ENCODE measurements at places on chromosomes 3 and 15.

DNA sequence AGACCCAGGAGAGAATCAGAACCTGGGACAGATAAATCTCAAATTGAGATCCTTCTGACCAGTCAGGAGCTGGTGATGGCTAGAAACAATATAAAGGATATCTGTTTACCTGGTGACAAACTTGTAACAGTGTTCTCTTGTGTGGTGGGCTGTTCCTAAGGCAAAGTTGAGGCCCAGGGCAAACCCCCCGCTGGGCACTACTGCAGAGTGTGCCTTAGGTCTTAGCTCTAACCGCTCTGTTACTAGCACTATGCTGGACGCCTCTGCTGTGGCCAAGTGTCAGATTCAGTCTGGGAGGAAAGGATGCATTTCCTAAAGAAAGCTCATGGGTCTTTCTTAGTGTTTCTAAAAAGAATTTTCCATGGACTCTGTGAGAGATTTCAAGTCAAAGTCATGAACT, 146.5 kb upstream of the MEIS2 start:
- no peak for DNase-seq

DNA sequence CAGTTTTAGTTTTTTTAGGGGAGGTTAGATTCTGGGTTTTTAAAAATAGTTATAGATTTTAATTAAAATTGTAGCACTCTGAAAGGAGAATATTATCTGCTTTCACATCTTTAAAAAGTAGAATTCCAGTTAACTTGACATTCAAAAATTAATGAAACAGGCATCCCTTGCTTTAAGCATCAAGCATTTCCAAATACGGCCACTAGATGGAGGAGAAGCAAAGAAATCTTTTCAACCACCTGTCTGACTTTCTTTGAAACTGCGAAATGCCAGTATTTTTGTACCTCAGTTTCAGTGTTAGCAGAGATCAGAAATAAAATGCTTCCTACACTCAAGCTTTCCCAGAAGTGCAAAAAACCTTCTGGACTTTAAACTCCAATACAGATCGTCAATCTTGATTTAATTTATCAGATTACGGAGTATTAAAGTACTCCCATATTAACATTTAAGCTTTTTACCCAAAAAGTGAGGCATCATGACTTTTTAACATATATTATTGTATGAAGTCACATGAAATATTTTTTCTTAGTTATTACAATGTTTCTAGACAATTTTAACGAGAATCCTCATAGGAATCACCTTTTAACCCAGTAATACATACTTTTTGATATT, 153.3 kb downstream of the P3H2 start:
- peak; percentile 8 for DNase-seq

- DNase-seq, result no peak
Measured at GRCh38 chr3:143309705-143310104, 190.1 kb downstream of the CHST2 start.

DNA sequence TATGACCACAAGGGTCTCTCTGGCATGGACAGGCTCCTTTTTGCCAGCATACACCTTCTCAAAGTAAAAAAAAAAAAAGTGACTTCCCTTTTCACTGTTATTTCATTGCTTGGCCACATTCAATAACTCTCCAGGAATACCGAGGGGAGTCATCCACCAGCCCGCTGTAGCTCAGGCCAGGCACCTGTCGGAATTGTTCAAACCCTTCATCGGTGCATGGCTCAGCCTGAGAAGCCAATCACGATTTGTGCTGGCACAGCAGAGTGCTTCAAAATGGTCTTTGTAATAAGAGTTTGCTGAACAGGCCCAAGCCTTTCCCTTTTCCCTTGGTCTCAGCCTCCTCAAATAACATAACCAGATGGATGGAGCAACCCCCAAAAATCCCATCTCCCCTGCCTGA, 145.4 kb downstream of the PDZRN3 start:
- DNase-seq, result no peak

- DNase-seq, result no peak
Measured at GRCh38 chr3:52831500-52832301, 1.2 kb upstream of the ITIH4 start.

- DNase-seq, result no peak
Measured at GRCh38 chr3:48835650-48836366, 11.9 kb downstream of the PRKAR2A start.

GRCh38 chr3:113005611-113006010, 14.8 kb downstream of the GTPBP8 start:
- DNase-seq, result peak; percentile 33

- DNase-seq, result no peak
Measured at GRCh38 chr15:76376029-76376428, 39.5 kb downstream of the ISL2 start.

GRCh38 chr15:29638781-29639180, 183.5 kb downstream of the TJP1 start:
- DNase-seq, result no peak

- DNase-seq, result no peak
Measured at GRCh38 chr3:60931452-60931851, 319.8 kb downstream of the FHIT start.

DNA sequence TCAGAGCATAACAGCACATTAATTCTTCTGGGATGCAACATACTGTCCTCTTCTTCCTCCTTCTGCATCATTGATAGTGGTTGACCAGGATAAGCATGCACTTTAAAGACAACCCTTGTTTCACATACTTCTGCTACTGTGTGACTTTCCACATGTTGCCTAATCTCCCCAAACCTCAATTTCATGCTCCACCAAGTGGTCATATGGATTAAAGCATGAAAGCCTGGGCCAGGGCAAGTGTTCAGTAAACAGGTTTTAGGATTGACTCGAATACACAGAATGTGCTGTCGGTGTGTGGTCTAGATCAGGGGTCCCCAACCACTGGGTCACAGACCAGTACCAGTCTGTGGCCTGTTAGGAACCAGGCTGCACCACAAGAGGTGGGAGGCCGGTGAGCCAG, 22.5 kb upstream of the BFSP2 start:
- no peak for DNase-seq

DNA sequence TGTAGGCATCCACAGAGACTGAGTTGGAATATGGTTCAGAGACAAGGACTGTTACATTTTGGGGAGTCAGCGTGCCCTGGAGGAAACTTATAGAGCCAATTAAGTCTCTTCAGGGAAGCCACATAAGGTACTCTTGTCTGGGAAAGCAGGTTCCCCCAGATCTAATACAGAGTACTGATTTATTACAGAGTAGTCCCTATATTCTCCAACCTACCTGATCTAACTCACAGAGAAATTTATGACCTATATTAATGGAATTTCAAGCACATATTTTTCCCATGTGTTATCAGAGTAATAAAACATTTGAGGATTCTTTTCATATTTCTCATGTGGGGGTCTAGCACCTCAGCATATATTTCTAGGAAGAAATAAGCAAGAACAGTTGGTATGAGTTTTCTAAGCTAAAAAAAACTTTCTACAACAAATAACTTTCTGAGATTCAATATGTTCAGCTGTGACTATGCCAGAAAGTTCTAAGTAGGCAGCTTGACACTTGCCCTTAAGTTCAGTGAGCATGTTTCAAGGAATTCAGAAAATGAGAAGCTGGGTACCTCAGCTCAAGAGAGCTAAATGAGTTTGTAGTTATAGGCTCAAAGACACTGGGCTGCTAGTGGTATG, 75.3 kb upstream of the COL8A1 start:
- DNase-seq, result no peak

- DNase-seq, result peak; percentile 81
Measured at GRCh38 chr3:53219895-53220483, 35.8 kb downstream of the TKT start.

DNA sequence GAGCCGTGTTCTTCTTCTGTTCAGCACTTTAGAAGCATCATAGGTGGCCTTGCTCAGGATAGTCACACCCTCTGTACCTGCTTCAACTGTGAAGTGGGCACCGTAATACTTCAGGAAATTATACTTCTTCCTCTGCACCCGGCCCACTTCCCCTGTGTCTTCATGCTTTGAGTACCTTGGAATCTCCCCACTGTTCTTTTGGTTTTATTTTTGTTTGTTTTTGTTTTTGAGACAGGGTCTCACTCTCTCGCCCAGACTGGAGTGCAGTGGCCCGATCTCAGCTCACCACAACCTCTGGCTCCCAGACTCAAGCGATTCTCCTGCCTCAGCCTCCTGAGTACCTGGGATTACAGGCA, 1.7 kb downstream of the P2RY14 start:
- DNase-seq, result peak; percentile 48

DNA sequence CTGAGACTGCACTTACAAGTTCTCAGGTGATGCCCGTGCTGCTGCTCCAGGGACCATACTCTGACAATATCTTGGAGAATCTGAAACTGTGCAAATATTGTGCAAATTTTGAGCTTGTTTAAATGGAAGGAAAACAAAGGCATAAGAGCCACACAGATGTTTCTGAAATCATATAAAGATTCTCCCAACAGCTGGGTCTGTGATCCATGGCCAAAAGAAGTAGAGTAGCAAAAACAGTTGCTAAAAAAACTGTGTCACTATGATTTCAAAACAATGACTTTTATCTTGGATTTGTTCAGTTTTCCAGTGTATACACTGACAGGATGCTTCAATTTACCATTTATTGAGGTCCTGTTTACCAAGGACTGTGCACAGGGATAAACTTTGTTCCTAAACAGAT, 25.3 kb downstream of the NPTN start:
- no peak for DNase-seq

Data from CD4-positive, alpha-beta T cell treated with Interleukin-17A for 4 hours (primary cell).